ENCODE measurements at places on chromosomes 13 and 19. TPM values are rescaled to one million over a fixed set of nuclear protein-coding genes. Genes with fewer than 3 reads are reported as not detected.

The SLC25A41 gene
- not detected for total RNA-seq

The KLK2 gene
- total RNA-seq: not detected

The ETV2 gene
- 4.9 TPM for total RNA-seq

The ZNF582 gene
- total RNA-seq: 6.8 TPM

The LGALS4 gene
- 0.54 TPM for total RNA-seq

The PSPC1 gene
- 27.6 TPM for total RNA-seq

The PPP6R1 gene
- 29.7 TPM for total RNA-seq

The SHANK1 gene
- 2.2 TPM for total RNA-seq

The CD22 gene
- total RNA-seq: 1.9 TPM

The MICOS13 gene
- 52.7 TPM for total RNA-seq

The ZNF274 gene
- 22.8 TPM for total RNA-seq

The LILRA6 gene
- total RNA-seq: not detected

The PGLYRP2 gene
- total RNA-seq: not detected

The HIPK4 gene
- total RNA-seq: not detected

The PDX1 gene
- total RNA-seq: not detected

The RNF17 gene
- total RNA-seq: not detected

The ZMYM2 gene
- 24.1 TPM for total RNA-seq

The KASH5 gene
- not detected for total RNA-seq

The FBXO17 gene
- total RNA-seq: 35.6 TPM

The CCDC70 gene
- not detected for total RNA-seq

The ZNF525 gene
- 1.5 TPM for total RNA-seq

The KIR3DL2 gene
- not detected for total RNA-seq

The ZNF557 gene
- 14.2 TPM for total RNA-seq

The IGSF23 gene
- total RNA-seq: not detected

The APLP1 gene
- total RNA-seq: 28.7 TPM

The KLK1 gene
- not detected for total RNA-seq

The GSX1 gene
- total RNA-seq: not detected

The DBP gene
- 34.2 TPM for total RNA-seq

The RFX2 gene
- 4.9 TPM for total RNA-seq

The SYT3 gene
- 4.5 TPM for total RNA-seq

The C13orf42 gene
- total RNA-seq: not detected

The CBY2 gene
- not detected for total RNA-seq

The RAB3A gene
- 2.2 TPM for total RNA-seq

The TSSK6 gene
- total RNA-seq: 1.3 TPM

The NANOS3 gene
- total RNA-seq: not detected

The OR7D2 gene
- total RNA-seq: not detected

The EHD2 gene
- total RNA-seq: 19.9 TPM

The MYH14 gene
- total RNA-seq: 3.2 TPM

The VASP gene
- 43.5 TPM for total RNA-seq

The DKKL1 gene
- total RNA-seq: 0.08 TPM

The ADGRE1 gene
- 36.0 TPM for total RNA-seq

The TOMM40 gene
- 59.0 TPM for total RNA-seq

Measured in H4 (cell line).